ENCODE measurements at places on chromosomes 12 and 14.

DNA sequence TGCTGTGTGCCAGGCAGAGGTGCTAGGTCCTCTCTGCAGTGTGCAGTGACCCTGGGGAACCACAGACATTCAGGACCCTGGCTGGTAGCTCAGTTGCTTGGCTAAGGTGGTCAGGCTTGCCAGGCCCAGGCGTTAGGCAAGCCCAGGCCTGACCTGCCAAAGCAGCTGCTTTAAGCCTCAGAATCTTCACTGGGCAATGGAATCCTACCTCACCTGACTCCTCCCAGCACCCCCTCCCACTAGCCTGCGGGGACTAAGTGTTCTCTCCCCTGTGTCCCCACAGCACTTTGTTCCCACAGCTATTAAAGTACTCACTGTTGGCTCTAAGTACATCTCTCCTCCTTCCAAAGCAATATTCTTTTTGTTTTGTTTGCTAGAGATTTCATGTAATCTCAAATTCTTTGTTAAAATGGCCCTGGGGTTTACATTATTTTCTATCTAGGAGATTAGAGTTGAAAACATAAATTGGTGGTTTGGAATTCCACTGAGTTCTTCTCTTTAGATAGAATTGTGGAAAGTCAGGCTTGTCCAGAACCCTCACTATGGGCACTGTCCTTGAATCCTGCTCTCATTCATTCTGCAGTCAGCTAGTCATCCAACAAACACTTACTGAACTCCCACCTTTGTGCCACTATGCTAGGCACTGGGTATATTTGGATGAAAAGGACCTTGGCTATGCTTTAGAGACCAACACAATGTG lies 44.4 kb downstream of the DGLUCY start:
- DNase-seq: no peak

DNA sequence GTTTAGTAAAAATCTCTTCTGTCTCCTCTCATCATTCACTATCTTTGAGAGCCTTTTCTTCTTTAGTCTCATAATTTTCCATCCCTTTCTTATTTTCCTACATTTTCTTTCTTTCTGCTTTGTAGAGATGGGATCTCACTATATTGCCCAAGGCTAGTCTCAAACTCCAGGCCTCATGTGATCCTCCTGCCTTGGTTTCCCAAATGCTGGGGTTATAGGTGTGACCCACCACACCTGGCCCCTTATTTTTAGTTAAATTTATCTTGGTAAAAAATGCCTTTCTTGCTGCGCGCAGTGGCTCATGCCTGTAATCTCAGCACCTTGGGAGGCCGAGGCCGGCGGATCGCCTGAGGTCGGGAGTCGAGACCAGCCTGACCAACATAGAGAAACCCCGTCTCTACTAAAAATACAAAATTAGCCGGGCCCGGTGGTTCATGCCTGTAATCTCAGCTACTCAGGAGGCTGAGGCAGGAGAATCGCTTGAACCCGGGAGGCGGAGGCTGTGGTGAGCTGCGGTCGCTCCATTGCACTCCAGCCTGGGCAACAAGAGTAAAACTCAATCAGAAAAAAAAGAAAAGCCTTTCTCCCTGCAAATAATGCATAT lies 996 bp downstream of the SLC2A3 start:
- DNase-seq: no peak

- DNase-seq: no peak
Measured at GRCh38 chr14:64721391-64721791, 17.2 kb downstream of the PLEKHG3 start.

- no peak for DNase-seq
Measured at GRCh38 chr12:108016022-108016564, 113.0 kb upstream of the WSCD2 start.

DNA sequence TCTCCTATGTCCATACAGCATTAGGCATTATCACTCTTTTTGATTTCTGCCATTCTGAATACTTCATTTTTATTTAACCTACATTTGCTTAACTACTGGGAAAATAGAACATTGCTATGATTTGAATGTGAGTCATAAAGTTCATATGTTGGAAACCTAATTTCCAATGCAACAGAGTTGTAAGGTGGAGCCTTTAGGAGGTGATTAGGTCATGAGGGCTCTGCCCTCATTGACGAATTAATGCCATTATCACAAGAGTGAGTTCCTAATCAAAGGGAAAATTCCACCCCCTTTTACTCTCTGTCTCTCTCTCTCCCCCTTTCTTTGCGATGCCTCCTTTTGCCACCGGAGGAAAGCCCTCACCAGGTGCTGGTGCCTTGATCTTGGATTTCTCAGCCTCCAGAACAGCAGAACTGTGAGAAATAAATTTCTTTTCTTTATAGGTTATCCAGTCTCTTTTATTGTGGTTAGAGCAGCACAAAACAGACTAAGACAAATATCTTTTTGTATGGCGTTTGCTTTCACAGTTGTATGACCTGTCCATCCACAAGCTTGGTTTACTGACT lies 180.1 kb upstream of the ARID2 start:
- DNase-seq: no peak

DNA sequence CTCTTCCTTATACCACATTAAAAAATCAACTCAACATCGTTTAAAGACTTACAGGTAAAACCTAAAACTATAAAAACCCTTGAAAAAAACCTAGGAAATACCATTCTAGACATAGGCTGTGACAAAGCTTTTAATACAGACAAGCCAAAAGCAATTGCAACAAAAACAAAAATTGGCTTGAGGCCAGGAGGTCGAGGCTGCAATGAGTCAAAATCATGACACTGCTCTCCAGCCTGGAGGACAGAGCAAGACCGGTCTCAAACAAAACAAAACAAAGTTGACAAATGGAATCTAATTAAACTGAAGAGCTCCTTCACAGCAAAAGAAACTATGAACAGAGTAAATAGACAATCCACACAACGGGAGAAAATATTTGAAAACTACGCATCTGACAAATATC lies 1057.8 kb downstream of the FSCB start:
- DNase-seq: no peak

GRCh38 chr12:11500188-11500860 lies 105.0 kb upstream of the PRB2 start:
- DNase-seq: peak; percentile 73

DNA sequence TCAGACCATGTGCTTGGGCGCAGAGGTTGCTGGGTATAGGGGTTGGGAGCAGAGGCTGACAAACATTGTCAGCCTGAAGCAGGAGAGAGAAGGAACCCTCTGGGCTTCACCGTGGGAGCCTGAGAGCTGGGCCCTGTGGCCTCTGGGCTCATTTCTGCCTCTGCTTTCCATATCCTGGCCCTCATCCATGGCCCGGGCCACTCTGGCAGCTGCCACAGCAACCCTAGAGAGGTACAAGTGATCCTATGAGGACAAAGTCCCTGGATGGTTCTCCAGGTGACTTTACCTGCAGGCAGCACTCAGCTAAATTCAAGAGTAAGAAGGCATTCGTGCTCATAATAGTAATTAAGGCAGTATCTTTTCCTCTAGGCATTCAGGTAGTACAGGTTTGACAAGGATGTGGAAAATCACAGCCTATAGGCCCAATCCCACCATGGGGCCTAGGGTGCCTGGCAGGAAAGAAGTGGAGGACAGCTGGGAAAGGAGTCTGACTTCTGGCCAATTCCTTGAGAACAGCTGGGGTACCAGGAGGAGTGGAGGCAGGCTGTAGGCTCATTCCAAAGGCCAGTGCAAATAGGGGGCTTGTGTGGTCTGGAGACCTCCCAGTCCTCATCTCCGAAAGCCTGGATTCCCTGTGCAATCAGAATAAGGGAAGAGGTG lies 3.6 kb upstream of the TTC7B start:
- no peak for DNase-seq

DNA sequence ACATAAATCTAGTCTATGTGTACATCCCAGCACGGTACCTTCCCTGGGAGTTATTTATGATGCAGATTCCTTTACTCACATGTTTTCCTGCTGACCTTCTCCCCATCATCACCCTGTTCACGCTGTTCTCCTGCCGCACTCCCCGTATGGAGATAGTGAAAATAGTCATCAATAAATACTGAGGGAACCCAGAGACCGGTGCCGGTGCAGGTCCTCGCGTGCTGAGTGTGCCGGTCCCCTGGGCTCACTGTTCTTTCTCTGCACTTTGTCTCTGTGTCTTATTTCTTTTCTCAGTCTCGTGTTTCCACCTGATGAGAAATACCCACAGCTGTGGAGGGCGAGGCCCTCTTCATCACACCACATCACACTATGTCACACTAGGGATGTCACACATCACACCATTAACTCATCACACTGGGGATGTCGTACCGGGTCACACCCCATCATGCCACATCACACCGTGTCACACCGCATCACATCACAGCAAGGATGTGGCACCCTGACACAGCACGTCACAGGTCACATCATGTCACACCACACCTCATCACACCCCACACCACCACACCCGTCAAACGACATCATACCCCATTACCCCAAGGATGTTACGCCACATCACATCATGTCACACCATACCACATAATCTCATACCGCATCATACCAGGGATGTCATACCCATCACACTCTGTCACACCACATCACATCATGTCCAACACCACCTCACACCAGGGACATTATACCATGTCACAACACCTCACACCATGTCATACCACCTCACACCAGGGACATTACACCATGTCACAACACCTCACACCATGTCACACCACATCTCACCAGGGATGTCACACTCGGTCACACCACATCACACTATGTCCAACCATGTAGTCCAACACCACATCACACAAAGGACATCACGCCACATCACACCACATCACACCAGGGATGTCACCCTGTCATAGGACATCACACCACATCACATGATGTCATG lies 207.0 kb downstream of the TMEM121 start:
- DNase-seq: no peak

DNA sequence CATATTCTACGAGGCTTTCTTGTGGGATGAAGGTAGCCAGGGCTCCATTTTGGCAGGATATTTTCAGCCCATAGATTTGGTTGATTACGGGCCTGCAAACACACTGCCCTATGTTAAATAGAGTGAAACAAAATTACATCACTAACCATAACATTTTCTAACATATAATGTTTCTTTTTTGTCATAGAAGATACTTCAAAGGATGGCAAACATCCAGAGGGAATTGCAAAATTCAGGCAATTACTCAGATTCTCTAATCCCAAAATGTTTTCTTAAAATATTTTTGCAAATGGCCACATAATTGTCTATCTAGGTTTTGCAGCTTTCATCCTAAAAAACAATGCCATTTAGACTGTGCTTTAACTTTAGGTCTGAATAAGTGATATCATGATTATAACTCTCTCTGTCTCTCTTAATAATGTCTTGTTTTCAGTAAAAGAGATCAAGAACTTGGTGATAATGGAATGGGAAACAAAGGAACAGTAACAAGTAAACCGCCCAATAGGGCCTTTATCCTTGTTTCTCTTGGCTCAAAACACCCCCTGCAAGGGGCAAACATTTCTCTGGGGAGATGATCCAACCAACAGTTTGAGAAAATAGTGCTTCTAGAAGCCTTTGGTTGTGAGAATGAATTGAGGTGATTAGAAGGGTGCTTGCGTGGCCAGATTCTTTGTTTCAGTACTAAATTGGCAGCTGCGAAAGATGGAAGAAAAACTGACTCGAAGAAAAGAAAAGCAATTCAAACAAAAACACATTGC lies 54.4 kb upstream of the BTG1 start:
- no peak for DNase-seq

DNA sequence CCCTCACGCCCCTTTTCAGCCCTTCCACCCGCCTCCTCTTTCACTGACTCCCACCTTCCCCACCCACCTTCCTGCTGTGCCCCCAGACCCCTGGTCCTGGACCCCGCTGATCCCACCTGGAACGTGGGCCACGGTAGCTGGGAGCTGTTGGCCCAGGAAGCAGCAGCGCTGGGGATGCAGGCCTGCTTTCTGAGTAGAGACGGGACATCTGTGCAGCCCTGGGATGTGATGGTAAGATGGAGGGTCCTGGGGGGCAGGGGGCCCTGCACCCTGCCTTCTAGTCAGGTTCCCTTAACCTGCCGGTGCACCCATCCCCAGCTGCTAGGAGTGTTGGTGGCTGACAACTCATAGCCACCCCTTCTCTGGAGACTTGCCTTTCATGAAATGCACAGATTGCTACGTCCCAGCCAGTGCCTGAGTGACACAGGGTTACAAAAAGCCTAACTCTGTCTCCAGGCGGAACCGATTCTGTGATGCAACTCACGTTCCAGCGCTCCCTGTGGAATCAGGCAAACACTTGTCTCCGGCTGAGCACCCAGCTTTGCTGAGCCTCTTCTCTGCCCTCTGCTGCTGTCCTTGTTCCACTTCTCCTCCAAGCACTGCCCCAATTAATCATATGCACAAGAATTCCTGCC lies 15.0 kb upstream of the OAS2 start:
- no peak for DNase-seq

DNA sequence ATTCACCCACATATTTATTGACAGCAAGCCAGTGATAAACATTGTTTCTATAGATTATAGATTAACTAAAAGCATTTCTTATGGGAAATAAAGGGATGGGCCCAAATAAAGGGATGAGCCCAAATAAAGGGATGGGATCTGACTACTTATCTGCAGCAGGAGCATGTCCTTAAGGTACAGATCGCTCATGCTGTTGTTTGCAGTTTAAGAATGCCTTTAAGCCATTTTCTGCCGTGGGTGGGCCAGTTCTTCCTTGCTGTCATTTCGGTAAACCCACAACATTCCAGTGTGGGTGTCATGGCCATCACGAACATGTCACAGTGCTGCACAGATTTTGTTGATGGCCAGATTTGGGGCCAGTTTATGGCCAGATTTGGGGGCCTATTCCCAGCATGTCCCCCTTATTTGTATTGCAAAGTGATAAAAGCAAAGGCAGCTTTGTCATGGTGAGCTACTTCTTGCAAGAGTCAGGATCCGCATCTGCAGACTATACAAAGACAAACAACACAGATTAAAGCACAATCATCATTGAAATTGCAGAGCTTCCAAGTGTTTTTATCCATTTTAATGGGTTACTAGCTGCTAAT lies 700.7 kb downstream of the LRFN5 start:
- no peak for DNase-seq

GRCh38 chr14:55458800-55459515 lies 18.5 kb upstream of the TBPL2 start:
- no peak for DNase-seq

- DNase-seq: no peak
Measured at GRCh38 chr12:117896009-117896408, 72.8 kb downstream of the KSR2 start.

GRCh38 chr14:49984424-49984823 lies 91.5 kb downstream of the ARF6 start:
- DNase-seq: no peak

DNA sequence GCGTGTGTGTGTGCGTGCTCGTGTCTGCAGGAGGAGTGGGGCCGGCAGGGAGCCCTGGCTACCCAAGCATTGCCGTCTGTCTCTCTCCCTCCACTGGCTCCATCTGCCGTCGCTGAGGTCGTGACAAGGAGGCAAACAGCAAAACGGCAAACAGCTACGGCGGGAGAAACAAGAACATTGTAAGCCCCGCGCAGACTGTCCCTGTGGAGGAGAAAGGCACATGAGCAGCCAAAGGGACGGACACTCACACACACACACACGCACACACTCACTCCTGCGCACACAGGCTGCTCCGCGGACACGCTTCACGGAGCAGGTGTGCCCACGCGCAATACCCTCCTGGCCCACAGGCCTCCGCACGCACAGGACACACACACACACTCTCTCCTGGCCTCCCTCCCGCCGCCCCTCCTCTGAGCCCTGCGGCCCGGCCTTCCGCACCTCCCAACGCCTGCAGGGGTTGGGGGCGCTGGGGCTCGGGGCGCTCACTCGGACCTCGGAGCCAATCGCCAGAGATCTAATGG lies 905 bp downstream of the CISTR start:
- no peak for DNase-seq
